ENCODE measurements at places on chromosomes 6 and 20.

- DNase-seq = no peak
Measured at GRCh38 chr6:157219201-157220200, 103.8 kb downstream of the TMEM242 start.

DNA sequence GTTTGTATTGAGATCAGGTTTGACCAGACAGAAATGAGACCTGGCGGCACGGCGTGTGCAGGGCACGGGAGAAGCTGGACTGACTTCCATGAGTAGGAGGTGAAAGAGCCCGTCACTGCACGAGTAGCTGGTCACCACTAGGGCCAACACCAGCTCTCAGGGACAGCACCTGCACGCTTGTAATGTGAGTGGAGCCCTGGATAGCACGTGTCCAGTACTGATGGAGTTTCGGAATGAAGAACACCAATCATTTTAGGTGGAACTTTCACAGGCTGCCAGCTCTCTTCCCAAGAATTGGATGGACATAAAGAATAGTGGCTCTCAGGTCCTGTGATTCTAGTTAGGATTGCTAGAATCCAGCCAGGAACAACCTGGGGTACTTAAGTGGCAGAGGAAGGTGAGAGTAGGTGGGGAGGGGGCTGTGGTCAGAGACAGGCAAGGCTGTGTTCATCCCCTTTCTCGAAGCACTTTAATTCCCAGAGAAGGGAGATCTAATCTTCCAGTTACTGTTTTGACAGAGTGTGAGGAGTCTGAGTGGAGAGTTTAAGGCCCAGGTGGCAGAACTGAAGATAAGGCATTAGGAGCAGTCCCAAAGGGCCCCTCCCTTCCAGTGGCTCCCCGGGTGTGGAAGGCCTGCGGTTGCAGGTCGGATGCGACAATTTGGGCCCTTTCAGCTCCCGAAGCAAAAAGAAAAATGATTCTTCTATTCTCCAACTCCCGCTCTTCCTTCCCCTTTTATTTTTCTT is 314.8 kb downstream of the QKI start:
- no peak for DNase-seq

DNA sequence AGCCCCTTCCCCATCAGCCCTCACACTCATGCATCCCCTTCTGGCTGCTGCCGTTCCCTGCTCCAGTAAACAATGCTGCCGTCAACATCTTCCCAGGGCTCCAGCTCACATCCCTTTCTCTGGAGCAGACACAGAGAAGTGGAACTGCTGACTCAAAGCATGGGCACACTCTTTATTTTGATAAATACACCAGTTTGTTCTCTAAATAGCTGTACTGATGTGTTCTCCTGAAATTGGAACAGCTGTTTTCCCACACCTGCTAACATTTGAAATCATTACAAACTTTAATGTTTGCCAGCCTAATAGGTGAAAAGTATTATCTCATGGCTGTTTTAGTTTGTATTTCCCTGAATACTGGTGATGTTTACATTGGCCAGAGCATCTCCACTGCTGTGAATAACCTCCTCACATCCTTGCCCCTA is 102.1 kb upstream of the NXT1 start:
- DNase-seq = no peak

DNA sequence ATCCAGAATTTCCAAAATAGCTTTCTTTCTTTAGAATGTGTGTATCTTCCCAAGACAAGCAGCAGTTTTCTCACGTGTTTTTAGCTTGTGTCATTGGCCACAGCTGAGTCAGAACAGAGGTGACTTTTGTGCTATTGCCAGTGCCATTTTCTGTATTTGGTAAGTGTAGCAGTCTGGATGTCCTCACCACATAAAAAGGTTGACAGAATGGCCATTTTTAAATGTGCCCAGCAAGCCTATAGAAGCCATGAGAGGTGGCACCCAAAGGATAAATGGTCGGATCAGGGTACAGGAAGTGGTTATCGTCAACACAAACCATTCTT is 269.5 kb upstream of the HSF2 start:
- no peak for DNase-seq

DNA sequence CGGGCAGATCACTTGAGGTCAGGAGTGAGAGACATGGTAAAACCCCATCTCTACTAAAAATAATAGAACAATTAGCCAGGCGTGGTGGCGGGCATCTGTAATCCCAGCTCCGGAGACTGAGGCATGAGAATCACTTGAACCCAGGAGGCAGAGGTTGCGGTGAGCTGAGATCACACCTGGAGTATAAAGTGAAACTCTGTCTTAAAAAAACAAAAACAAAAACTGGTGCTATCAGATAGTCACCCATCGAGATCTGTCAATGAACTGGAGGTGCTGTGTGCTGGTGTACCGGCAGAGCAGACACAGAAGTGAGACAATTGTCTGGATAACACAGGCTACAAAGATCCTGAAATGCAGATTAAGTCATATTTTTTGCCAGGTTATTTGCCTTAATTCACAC is 24.7 kb downstream of the CTCFL start:
- no peak for DNase-seq

GRCh38 chr6:106620931-106621672 is 8.2 kb downstream of the RTN4IP1 start:
- DNase-seq = no peak

GRCh38 chr6:86456821-86457220 is 480.5 kb upstream of the HTR1E start:
- no peak for DNase-seq

DNA sequence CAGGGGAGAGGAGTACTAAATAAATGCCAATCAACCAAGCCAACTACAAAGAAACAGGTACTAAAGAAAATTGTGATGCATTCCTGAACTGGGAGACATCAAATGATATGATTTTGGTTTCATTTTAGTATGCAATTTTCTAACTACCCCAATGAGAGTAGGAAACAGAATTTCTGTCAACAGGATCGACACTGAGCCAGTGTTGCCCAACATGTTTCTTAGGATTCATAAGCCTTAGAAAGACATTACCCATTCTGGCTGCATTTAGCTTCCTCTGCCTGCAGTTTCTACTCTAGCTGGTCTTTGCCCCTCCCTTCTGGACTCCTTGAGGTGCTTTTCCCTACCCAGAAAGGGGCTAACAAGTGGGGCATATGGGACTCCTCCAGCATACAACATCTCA is 49.8 kb downstream of the KCTD20 start:
- no peak for DNase-seq

DNA sequence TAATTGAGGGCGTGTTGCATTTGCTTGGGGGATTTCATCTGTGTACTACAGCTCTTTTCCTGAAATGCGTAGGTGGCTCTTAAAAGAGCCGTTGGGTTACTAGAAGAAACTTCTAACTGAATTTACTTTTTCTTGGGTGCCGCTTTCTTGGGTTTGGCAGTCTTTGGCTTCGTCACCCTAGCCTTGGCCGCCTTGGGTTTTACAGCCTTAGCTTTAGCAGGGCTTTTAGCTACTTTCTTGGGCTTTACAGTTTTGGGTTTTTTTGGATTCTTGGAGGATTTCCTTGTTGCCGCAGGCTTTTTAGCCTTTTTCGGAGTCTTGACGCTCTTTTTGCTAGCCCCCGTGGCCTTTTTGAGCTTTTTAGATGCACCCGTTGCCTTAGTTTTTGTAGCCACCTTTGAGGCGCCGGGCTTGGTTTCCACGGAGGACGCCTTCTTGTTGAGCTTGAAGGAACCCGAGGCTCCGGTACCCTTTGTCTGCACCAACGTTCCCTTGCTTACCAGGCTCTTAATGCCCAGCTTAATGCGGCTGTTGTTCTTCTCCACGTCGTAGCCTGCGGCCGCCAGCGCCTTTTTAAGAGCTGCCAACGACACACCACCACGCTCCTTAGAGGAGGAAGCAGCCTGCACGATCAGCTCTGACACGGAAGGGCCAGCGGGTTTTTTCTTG is 54.5 kb downstream of the TRIM38 start:
- DNase-seq = no peak

DNA sequence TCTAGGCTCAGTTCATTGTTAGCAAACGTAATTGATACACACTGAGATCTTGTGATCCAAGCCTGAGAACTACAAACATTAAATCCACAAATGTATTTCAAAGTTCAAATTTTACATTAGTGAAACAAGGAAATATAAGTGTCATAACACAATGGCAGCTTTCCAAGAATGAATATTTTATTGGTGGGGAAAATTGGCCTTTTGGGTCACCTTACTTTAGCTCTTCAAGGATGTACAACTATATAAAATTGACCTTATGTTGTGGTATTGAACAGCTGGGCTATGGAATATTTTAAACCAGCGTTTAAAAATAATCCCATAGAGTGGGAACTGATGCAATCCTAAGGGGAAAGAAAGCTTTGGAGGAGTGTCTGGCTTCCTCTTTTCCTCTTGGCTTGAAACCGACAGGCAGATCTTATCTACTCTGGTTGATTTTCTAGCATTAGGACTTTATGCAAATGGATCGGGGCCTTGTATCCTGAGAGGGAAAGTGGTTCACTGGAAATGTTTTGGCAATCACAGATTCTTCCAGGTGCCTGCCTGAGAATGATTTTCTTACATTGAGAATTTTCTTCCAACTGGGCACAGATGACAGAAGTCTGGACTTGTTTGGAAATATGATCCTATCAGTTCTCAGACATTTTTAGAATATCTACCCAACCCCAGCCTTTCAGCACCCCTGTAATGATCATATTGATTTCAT is 184.8 kb upstream of the ECI2 start:
- DNase-seq = no peak

DNA sequence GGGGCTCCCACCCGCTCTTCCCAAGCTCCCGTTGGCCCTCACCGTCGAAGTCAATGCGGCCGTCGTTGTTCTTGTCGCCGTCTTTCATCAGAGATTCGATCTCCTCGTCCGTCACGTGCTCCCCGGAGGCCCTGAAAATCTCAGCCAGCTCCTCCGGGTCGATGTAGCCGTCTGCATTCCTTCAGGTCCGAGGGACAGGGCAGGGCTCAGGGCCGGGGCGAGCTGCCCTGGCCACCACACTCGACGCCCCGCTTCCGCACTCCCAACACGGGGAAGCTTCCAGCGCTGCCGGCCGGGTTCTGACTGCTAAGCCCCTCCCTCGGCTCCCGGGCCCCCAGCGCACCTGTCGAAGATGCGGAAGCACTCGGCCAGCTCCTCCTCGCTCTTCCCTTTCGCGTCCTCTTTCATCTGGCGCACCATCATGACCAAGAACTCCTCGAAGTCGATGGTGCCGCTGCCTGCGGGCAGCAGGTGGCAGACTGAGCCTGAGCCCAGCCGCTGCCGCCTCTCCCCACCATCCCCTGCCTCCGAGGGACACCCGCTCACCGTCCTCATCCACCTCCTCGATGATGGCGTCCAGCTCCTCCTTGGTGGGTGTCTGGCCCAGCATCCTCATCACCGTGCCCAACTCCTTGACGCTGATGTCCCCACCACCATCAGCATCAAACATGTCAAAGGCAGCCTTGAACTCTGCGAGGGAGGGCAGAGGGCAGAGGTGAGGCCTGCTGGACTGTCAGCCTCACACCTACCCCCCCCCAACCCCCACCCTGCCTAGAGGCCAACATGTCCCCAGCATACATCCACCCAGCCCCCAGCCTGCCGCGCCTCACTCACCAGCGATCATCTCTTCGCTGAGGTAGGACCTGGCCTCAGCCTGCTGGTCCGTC is 2.9 kb downstream of the TNNC2 start:
- peak; percentile 32 for DNase-seq

GRCh38 chr20:43397147-43397546 is 60.5 kb upstream of the SRSF6 start:
- DNase-seq = no peak

Data from NCI-H510A (cell line).